RCC 7860 (cell line): ENCODE measurements at places on chromosomes 7 and 10.

GRCh38 chr10:80444646-80445319 lies 9.3 kb upstream of the TSPAN14 start:
- DNase-seq, result peak; percentile 75

- no peak for DNase-seq
These were observed 90.9 kb downstream of the DNAJC1 start for GRCh38 chr10:21912625-21913024.

GRCh38 chr7:24754906-24755506 lies 2.3 kb downstream of the GSDME start:
- no peak for DNase-seq

GRCh38 chr7:139772115-139772514 lies 5.7 kb downstream of the HIPK2 start:
- DNase-seq, result no peak

DNA sequence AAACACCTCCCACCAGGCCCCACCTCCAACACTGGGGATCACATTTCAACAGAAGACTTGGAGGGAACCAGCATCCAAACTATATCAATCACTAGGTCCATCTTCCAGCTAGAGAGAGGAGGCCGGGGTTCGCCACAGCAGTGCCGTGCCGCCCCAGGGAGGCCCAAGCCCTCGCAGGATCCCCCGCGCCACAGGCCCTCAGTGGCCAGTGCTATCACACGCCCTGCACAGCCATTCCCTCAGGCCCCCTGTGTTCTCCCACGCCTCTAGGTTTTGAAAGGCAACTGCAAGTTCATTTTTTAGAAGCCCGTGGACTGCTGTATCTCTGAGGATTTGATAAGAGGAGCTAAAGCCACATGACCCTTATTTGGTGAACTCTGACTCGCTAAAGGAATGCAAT lies 136.4 kb downstream of the OAT start:
- no peak for DNase-seq

GRCh38 chr7:96547371-96547811 lies 162.3 kb downstream of the SEM1 start:
- no peak for DNase-seq
